ENCODE measurements at places on chromosomes 13 and 19.

DNA sequence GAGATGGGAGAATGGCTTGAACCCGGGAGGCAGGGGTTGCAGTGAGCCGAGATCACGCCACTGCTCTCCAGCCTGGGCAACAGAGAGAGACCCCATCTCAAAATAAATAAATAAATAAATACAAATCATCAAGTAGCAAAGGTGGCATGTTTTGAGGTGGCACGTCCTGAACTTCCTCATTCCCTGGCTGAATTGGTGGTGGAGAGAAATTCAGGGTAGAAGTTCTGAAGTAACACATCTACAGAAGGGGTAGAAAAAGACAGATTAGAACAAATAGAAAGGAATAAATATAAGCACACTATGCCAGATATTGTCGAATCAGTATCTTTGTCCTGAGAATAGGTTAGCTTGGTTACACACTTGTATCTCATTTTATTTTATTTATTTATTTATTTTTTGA is 6.3 kb downstream of the IFI30 start:
- no peak for DNase-seq

DNA sequence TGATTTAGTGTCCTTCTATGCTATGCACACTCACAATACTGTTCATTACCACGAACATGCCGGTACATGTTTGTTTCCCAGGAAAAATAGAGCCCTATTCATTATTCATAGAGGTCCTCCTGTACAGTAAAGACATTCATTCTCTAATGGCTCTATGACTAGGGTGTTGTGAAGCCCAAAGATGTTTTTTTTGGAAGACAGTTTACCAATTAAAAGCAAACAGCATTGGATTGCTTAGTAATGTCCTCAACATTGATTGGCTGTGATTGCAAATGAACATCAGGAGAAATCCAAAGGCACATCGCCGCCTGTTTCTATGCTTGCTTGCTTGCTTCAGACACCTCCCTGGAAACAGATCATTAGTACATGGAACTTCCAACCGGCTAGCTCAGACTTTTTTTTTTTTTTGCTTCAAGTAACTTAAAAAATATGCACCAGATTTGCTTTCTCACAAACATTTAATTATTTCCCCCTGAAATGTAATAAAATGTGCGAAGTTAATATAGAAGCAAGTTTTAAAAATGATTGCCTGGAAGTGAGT is 8.8 kb upstream of the GPC6 start:
- DNase-seq = no peak

GRCh38 chr13:80501556-80501955 is 160.6 kb upstream of the SPRY2 start:
- no peak for DNase-seq

GRCh38 chr13:112900691-112901091 is 68.3 kb upstream of the MCF2L start:
- DNase-seq = no peak

DNA sequence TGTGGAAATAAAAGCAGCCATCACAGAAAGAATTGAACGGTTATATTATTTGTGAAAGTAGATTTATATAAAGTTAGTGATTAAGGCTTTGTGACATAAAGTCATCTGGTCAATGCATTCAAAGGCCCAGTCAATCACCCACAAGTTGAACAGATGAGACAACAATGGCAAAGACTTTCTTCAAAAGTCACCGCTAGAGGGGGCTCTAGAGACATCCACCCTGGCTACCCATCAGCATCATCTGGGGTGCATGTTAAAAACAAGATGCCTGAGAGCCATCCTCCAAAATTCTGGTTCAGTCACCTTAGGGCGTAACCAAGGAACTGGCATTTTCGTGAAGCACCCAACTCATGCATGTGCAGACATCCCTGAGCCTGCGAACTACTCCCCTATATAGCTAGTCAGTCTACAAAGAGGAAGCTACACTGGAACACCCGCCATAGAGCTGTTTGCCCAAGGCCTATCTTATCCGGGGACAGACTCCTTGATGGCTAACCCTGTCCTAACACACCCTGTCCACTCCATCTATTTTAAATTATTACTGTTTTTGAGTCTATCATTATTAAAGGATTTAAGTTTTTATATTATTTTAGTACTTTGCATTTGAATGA is 970.5 kb downstream of the UQCRFS1 start:
- DNase-seq = no peak
